ENCODE measurements at places on chromosomes 4 and X.

- no peak for DNase-seq
Observed at GRCh38 chrX:30777575-30777974, 111.5 kb downstream of the TAB3 start.

GRCh38 chrX:115029869-115030570 lies 12.6 kb upstream of the IL13RA2 start:
- DNase-seq, result no peak

GRCh38 chrX:9108054-9108453 lies 74.1 kb upstream of the FAM9B start:
- DNase-seq, result no peak

GRCh38 chrX:7264399-7264798 lies 116.4 kb upstream of the PUDP start:
- no peak for DNase-seq

GRCh38 chr4:36533944-36534343 lies 252.5 kb downstream of the DTHD1 start:
- no peak for DNase-seq

GRCh38 chr4:185730849-185731608 lies 81.0 kb downstream of the SORBS2 start:
- peak; percentile 9 for DNase-seq

- DNase-seq, result no peak
Observed at GRCh38 chr4:13541720-13542576, 2.4 kb downstream of the NKX3-2 start.

GRCh38 chr4:6198278-6198677 lies 2.1 kb downstream of the JAKMIP1 start:
- no peak for DNase-seq

DNA sequence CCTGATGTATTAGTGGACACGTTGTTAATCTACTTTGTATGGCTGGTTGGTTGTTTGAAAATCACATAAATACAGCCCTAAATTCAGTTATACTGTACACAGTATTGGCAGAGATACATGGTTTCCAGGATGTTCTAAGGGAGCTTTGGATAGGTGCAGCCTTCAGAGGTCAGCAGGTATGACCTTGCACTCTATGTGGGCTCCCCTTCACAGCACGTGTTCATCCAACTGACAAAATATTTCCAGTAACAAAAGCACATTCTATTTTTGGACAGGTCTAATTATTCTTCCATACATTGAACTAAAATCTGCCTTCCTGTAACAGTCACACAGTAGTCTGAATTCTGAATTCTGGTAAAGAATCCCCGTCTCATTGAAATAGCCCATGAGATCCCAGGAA lies 92.8 kb upstream of the RAPGEF2 start:
- no peak for DNase-seq

- DNase-seq, result no peak
Observed at GRCh38 chr4:19924761-19925160, 326.9 kb upstream of the SLIT2 start.

DNA sequence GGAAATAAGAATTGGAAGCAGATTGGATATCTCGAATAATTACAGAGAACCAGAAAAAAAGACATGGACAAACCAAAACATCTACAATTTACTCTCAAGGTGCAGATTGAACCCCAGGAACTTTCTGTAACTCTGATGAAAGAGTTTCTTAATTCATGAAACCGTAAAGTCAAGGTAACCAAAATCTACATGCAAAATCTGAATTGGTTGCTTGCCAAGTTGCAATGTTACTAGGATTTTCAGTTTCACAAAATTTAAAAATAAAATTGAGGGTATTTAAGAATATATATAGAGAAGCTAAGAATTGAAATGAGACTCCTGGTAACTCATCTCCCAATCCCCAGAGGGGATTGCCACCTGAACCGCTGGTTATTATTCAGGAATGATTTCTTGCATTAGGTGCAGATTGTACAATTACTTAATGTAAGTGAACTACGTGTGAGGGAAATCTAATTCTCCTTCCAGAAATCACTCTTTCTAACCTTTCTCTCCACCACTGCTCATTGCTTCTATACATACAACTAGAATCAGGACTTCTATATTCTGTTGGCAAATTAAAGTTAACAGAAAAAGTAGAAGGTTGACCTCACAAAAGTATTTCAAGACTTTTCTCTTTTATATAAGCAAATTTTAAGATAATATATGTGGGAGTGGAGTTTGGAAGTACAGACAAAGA lies 221.5 kb upstream of the NDST4 start:
- DNase-seq, result no peak

- no peak for DNase-seq
Observed at GRCh38 chr4:14772388-14772787, 229.9 kb upstream of the CPEB2 start.

DNA sequence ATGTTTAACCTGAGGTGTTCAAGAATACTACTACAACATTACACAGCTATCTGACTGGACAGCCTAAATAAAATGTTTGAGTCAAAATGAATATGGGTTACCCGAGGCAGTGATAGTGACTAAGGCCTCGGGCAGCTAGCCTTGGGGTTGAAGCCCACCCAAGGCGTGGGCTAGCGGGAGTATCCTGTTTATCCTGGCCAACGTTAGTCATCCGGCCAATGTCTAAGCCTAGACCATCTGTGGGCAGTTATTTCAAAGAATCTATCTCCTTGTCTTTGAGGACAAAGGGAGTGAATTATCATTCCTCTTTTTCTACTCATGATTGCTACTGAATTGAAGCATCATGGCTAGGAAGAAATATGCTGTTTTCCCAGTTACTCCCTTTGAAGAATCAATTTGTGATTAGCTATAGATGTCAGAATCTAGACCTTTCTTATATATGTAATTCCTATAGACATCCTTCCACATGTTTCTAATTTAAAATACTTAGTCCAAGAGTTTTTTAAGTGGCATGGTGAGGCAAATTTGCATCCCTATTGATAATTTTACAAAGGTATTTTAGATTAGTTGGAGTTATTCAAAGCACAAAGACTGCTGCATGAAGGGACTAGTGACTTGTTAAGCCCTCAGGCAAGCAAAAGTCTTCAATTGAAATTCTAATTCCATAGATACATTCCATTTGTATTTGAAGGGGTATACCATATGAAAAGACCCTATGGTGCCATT lies 6.0 kb upstream of the PDGFC start:
- DNase-seq, result peak; percentile 93

DNA sequence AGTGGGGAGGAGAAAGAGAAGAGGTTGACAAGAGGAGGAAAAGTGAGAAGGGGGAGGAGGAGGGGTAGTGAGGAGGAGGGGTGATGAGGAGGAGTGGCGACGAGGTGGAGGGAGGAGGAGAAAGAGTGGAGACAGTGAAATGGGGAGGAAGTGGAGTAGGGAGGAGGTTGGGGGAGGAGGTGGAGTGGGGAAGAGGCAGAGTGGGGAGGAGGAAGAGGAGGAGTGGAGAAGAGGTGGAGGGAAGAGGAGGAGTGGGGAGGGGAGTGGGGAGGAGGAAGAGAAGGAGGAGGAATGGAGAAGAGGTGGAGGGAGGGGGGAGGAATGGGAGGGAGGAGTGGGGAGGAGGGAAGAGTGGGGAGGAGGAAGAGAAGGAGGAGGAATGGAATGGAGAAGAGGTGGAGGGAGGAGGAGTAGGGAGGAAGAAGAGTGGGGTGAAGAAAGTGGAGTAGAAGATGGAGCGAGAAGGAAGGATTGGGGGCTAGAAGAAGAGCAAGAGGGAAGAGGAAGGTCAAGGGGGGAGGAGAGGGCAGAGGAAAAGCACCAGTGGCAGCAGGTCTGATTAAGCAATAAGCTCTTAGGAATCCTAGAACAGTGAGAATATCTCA lies 50.0 kb upstream of the MTNR1A start:
- no peak for DNase-seq

GRCh38 chr4:95510145-95510544 lies 38.6 kb downstream of the UNC5C start:
- no peak for DNase-seq

- DNase-seq, result no peak
Observed at GRCh38 chrX:136761421-136761820, 19.3 kb downstream of the ARHGEF6 start.

- DNase-seq, result no peak
Observed at GRCh38 chr4:79013756-79014155, 74.5 kb upstream of the PAQR3 start.

Measured in HCEC 1CT (cell line).